ENCODE measurements at places on chromosomes 7 and 10.
A peak's percentile ranks its signal among the peaks of the same experiment; 100 is the strongest.

GRCh38 chr7:139697056-139697455 is 80.7 kb downstream of the HIPK2 start:
- DNase-seq = no peak

DNA sequence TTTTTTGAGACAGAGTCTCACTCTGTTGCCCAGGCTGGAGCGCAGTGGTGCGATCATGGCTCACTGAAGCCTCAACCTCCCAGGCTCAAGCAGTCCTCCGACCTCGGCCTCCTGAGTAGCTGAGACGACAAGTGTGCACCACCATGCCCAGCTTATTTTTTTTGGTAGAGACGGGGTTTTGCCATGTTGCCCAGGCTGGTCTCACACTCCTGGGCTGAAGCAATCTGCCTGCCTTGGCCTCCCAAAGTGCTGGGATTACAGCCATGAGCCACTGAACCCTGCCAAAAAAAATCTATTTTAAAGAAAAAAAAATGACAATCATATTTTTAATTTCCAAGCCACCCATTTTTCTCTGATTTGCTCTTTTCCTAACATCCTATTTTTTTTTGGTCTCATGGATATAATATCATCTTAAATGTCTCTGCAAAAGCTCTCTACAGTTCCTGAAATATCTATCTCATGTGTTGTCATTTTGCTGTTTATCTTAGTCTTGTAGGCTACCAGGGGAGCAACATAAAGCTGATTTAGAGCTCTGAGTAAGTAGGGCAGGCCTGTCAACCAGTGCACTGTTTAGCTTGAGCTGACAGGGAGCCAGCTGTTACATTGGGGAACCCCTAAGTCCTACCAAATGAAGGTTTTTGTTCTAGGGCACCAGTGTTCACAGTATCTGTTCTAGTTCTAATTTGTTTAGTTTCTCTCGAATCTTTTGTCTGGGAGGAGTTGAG is 29.9 kb upstream of the HBP1 start:
- DNase-seq = no peak

GRCh38 chr10:6713716-6714115 is 133.6 kb upstream of the PRKCQ start:
- DNase-seq = no peak

GRCh38 chr10:51273574-51273973 is 199.3 kb downstream of the PRKG1 start:
- DNase-seq = no peak

DNA sequence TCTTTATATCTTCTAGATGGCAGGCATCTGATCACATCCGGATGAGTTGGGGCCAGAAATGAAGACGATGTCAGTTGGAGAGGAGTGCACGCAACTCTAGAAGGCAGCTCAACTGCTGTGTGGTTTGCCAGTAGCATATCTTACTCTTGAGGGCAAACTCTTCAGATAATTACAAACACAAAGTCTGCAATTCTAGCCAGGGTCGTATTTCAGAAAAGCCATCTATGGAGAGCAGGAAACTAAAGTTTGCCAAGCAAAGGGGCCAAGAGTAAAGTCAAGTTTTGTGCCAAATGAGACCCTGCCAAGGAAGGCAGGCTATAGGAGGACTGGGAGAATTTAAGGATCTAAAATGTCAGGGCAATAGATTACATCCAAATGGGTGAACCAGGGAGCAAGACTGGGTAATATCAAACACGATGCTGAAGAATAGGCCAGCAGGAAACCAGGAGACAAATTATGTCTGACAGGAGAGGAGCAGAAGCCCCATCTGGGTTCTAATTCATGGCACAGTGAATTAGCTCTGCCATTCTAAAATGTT is 312.5 kb upstream of the SEMA3C start:
- no peak for DNase-seq

- DNase-seq = no peak
Observed at GRCh38 chr10:122089311-122090017, 100.5 kb downstream of the TACC2 start.

- DNase-seq = no peak
Observed at GRCh38 chr7:41058986-41059741, 643.7 kb downstream of the INHBA start.

DNA sequence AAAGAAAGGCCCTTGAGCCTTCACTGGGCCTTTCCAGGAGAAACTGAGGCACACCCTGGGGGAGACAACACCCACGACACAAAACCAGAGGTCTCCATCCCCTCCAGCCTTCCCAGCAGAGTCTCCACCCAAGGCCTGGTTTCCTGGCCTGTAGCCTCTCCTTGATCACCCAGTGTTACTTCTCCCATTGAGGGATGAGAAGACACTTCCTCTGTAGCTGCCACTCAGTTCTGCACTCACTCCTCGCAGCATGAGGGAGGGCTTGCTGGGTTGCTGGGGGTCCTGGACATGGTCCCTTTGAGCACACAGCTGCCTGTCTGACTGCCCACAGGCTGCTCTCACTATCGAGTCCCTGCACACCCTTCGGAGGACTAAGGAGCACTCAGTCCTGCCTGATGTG is 438.1 kb upstream of the FOXK1 start:
- DNase-seq = no peak

GRCh38 chr7:92517631-92518030 is 10.7 kb downstream of the PEX1 start:
- no peak for DNase-seq

DNA sequence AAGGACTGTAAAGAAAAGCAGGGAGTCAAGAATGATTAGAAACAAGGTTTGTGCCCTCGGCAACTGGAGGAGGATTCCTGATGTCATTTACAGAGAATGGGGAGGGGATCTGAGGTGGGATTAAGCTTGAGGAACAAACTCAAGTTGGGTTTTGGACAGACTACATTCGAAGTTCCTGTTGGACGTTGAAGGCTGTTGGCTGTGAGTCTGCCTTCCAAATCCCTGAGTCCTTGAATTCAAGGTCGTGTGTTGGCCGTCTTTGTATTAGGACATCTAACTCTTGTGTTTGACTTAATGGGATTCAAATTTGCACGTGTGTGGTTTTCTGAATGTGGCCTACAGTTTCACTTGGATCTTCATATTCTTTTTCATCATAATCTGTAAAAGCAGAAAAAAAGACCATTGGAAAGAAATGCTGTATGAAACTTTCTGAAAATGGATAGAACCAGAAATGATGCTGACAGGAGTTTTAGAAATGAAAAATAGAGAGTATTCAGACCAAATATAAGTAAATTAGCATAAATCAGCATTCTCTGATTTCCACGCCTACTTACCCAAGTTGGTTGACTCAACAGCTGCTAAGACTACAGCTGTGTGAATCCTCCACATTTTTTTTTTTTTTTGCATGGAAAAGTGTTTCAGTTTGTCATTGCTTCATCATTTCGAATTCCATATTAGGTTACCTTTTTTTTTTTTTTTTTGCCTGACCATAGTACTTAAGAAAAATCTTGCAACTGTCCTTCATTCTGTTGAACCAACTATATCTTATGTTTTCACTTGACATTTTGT is 94.8 kb downstream of the KIAA1217 start:
- DNase-seq = no peak

- DNase-seq = no peak
Observed at GRCh38 chr7:44263326-44264082, 61.9 kb downstream of the CAMK2B start.

- DNase-seq = no peak
Observed at GRCh38 chr7:109873296-109873695, 1217.6 kb upstream of the LRRN3 start.

GRCh38 chr10:994836-995558 is 6.8 kb downstream of the GTPBP4 start:
- no peak for DNase-seq

DNA sequence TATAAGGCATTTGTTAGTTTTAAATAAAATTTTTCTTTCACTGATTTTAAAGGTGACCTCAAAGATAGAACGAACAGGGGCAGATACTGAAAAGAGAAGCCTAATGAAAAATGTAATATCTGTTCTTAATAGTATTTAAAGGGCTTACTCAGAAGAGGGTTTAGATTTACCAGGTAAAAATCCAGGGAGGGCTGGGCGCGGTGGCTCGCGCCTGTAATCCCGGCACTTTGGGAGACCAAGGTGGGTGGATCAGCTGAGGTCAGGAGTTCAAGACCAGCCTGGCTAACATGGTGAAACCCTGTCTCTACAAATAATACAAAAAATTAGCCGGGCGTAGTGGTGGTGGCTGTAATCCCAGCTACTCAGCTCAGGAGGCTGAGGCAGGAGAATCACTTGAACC is 108.3 kb upstream of the CNTNAP2 start:
- DNase-seq = no peak

GRCh38 chr10:16681521-16681920 is 135.7 kb downstream of the RSU1 start:
- DNase-seq = no peak

DNA sequence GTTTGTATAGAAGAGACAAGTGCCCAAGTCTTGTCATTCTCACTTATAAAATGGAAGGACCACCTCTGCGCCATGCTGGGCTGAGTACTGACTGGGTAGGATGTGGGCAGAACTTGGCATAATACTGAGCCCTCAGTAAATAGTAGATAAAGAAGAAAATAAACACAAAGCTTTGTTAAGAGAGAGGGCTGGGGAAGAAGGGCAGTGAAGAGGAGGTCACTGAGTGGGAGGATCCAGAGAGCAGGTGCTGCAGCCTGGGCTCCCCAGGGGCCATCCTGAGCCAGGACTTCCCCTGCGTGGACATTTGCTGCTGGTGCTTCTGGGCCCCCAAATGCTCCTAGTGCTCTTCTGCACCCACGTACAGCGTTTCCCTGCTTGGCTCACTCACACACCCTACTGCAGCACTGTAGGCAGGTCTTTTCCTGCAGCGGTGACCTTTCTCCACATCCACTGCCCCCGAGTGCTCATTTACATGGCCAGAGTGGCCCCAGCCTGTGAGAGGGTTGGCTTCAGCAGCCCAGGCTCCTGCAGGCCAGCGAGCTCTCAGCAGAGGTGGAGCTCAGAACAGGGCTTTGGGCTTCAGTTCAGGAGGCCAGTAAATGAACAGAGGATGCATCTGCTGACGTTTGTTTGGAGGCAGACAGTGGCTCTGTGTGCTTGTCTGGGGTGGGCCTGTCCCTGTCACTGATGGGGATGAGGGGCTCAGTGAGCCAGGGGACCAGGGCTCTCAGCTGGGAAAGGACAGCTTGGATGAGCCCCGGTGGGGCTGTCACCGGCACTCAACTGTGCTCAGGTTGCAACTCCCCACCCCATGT is 164.6 kb downstream of the ADARB2 start:
- peak; percentile 23 for DNase-seq

Data from kidney (tissue), 22 donors.